ENCODE measurements at places on chromosomes 1 and 21.

DNA sequence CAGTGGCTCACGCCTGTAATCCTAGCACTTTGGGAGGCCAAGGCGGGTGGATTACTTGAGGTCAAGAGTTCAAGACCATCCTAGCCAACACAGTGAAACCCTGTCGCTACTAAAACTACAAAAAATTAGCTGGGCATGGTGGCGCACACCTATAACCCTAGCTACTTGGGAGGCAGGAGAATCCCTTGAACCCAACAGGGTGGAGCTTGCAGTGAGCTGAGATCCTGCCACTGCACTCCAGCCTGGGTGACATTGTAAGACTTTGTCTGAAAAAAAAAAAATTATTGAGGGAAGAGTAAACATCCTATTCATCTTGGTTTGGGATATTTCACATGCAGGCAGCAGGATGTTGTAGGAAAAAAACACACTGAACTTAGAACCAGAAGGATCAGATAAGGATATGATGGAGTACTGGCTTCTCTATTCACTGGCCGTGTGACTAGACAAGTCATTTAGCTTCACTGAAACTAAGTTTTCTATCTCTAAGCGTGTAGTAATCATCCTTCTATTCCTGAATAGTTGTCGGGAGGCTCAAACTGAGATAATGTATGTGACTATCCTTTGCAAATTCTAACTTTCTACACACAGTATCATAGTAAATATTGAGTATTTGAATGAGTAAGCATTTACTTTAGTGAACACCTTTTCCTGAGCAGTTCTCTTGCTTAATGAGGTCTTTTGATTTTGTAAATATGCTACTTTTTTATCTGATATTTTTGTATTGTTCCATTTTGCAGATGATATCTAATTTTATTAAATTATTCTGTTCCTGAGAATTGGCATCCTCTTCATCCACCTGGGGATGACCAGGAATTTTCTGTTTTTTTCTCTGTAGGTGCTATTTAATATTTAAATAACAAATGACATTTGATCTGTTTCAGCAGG, 18.2 kb downstream of the CAP1 start:
- DNase-seq = no peak

GRCh38 chr21:35324372-35325220, 275.5 kb upstream of the RUNX1 start:
- peak; percentile 28 for DNase-seq

DNA sequence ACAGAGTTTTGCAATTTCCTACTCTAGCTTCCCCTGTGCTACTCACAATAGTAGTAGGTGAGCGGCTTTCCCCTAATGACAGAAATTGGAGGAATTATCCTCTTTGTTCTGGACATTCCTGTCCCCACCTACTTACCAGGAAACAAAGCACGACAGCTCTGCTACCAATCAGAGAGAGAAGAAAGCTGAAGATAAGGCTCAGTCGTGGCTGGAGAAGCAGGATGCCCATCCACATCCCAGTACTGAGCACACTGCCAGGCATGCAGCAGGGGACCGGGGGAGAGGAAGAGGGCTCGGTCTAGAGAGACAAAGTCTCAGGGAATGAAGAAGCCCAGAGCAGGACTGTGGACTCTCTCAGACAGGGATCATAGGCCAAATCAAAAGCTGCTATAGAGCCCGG, 134.1 kb upstream of the KRTAP19-8 start:
- no peak for DNase-seq

GRCh38 chr1:92446546-92446945, 40.2 kb downstream of the GFI1 start:
- DNase-seq = no peak

DNA sequence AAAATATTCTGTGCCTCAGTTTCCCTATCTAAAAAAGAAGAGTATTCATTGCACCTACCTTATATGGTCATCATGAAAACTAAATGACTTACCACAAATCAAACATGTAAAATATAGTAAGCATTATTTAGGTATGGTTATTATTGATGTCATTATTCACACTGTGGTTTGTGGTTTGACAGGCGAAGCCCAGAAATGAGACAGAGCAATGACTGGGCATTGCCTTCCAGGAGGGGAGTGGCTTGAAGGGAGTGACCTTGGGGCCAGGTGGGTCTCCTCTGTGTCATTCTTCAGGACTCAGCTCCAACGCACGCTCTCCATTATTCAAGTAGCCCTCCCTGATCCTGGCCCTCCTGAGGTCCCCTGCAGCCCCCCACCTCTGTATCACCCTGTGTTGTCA, 133.7 kb downstream of the DMRTA2 start:
- DNase-seq = no peak

GRCh38 chr1:160935527-160936258, 18.9 kb downstream of the ITLN2 start:
- no peak for DNase-seq

- DNase-seq = no peak
These were observed 603 bp upstream of the DHRS3 start for GRCh38 chr1:12618661-12618964.

DNA sequence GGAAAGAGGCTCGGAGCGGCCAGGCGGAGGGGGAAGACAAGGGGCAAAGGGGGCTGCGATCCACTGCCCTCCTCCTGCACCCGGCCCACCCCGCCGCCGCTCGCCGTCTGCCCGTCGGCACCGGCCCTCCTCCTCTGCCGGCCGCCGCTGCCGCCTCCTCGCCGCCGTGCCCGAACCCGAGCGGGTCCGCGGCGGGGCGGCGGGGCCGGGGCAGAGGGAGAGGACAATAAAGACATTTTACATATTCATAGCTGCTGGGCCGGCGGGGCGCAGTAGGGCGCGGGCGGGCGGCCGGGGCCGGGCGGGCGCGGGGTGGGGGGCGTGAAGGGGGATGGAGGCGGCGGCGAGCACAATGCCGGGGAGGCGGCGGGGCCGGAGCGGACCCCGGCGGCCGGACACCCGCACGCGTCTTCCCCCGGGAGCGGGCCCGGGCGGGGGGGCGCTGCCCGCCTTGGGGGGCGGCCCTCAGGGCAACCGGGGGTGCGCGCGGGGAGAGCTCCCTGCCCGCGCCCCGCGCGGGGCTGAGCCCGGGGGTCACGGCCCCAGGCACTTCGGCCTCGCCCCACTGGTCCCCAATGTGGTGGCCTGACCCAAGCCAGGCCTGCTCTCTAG, 546 bp downstream of the POU2F1 start:
- DNase-seq = no peak

DNA sequence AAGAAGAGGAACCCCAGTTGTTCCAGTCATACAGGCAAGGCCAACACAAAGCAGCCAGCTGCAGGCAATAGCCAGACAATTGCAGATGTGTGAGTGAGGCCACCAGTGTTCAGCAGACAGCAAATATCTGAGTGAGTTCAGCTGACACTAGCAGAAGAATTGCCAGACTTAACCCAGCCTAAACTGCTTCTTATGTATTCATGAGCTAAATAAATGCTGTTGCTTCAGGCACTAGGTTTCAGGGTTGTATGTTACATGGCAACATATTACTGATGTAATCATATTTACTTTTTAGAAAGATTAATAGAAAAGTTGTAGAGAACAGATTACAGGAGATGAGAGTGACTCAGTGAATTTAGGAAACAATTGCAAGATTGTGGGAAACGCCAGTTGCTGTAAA, 129.8 kb upstream of the CHODL start:
- DNase-seq = no peak

DNA sequence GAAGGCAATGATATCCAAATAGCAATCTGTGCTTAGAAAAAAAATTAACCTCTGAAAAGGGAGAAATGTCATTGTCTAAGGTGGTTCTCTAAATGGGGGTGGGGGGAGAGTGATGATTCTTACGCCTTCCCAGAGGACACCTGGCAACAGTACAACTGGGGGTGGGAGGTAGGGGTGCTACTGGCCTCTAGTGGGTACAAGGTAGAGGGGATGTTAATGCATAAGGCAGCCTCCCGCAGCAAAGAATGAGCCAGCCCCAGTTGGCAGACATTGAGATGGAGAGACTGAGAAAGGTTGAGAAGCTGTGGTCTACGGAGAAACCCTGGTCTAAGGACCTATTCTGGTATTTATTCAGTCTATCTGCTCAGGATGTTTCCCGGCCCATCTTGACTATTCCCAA, 472.2 kb upstream of the RUNX1 start:
- DNase-seq = no peak

- no peak for DNase-seq
These were observed 80.9 kb upstream of the SYT6 start for GRCh38 chr1:114234408-114235124.

GRCh38 chr1:158814970-158815369, 16.2 kb upstream of the MNDA start:
- DNase-seq = no peak

GRCh38 chr1:15833069-15833679, 14.3 kb upstream of the SPEN start:
- DNase-seq = no peak

GRCh38 chr1:21293537-21294265, 3.4 kb upstream of the ECE1 start:
- DNase-seq = no peak

DNA sequence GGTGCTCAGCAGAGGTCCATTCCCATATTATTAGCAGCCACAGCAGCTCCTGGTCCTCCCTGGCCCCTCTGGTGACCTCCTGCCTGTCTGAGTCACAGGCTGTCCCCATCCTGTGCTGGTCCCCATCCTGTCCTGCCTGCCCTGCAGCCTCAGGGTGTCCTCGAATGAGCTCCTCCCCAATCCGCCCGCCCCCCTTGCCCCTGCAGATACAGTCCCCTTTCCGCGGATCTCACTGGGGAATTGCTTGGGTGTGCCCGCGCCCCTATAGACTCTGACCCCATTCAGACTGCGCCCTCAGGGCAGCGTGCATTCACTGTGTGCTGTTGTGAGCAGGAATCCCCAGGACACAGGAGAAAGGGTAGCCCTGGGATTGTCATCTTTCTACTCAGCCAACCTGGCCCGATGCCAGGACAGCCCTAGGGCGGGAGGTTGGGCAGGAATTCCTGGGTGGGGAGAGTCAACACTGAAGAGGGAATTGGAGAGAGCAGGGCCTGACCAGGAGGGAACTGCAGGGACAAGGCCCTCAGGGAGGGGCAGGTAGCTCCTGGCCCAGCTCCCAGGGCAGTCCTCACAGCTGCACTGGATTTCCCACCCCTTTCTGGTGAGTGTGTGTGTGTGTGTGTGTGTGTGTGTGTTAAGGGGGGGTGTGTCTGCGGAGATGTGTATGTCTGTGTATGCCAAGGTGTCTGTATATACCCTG, 1.1 kb upstream of the GUCA2A start:
- DNase-seq = peak; percentile 60

DNA sequence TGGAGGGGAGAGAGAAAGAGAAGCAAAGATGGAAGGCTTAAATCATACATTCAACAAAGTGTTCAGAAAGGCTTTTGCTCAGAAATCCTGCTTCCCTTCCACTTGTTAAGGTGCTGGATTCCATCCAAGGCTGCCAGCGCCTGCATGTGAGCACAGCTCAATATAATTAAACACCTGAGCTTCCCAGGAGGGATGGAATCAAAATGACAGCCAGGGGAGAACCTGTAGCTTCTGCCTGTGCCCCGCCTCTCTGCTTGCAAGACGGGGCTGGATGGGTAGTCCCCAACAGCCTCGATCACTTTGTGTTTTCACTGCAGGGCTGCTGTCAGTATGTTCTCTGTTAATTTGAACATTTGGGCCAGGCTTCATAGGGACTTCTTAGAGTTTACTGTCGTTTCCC, 225.7 kb downstream of the KCNH1 start:
- no peak for DNase-seq

- DNase-seq = no peak
These were observed at the start of gene MOB3C for GRCh38 chr1:46616277-46617107. Gene MOB3C, minus strand, starts transcription at chr1:46616811. Its CDS starts 3,490 bp downstream, at chr1:46613321.

DNA sequence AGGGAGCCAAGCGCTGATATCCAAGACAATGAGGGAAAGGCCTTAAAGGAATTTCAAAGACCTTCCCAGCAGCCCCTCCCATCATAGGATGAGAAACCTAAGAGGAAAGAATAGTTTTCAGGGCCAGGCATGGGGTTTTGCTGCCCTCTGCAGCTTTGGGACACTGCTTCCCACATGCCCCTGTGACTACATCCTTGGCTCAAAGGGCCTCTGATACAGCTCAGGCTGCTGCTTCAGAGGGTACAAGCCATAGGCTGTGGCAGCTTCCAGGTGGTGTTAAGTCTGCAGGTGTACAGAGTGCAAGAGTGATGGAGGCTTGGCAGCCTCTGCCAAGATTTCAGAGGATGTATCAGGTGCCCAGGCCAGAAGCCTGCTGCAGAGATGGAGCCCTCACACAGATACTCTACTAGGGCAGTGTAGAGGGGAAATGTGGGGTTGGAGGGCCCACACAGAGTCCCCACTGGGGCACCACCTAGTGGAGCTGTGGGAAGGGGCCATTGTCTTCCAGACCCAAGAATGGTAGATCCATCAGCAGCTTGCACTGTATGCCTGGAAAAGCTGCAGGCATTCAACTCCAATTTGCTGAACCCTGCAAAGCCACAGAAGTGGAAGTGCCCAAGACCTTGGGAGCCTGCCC, 125.8 kb downstream of the SLC45A1 start:
- DNase-seq = no peak

GRCh38 chr1:216750031-216750627, 26.9 kb upstream of the ESRRG start:
- DNase-seq = peak; percentile 37

GRCh38 chr21:25676451-25676850, 37.4 kb downstream of the JAM2 start:
- no peak for DNase-seq

- DNase-seq = no peak
These were observed 14.0 kb downstream of the A3GALT2 start for GRCh38 chr1:33306653-33307493.

DNA sequence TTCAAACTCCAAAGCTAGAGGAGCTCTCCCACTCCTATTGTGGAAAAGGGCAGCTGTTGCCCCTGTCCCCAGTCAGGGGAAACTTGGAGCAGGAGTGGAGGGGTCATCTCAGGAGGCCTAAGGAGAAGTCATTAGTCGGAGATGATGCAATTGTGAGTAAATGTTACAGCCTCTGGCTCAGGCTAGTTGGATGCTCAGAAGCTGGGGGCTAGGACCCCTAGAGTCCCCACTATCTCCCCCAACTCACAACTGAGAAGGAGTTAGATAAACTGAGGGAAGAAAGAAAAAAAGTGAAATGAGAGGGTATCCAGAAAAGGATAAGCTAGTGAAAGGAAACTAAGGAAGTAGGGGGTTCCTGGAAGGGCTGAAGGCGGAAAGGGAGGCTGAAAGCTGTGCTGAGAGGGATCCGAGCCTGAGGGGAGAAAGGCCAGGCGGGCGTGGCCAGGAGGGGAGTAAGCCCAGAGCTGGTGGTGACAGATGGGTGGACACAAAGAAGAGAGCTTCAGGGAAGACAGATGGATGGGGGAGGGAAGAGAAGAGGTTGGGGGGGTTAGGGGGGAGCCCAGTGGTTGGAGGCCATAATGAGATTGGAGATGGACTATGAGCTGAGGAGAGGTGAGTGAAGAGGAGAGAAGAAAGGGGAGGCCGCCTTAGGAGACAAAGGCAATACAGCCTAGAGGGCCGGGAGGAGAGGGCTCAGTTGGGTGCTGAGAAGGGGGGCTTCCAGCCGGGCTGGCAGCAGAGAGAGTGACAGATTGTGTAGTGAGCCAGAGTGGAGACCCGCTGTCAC, 4.5 kb upstream of the NHLH1 start:
- no peak for DNase-seq

GRCh38 chr1:184881941-184882913, 92.1 kb downstream of the NIBAN1 start:
- DNase-seq = no peak
